ENCODE measurements at places on chromosomes 1 and 21. TPM values are rescaled to one million over a fixed set of nuclear protein-coding genes. Genes with fewer than 3 reads are reported as not detected.

DNA sequence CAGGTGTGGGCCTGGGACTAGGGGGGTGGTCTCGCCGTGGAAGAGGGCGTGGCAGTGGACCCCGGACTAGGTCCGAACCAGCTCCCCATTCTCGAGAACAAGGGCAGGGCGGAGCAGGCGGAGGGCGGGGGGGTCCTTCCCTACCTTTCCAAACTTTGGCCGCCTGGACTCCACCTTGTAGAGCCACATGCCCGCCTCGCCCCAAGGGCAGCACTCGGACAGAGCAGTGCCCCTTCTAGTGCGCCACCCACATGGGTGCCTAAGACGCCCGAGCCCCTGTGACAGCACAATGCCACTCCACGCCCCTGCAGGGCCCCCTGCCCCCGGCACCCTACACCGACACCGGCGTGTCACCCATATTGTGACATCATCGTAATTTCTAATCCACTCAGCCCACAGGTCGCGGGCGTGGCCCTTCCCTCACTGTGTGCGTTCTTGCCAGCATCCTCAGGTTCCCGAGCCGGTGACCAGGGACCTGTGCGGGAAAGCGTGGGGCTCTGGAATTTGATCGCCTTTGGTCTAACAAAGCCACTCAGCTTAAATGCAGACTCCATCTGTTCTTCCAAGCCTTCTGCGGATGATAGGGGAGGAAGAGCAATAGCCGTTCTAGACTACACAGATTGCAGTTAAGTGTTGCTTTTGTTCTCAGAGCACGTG lies 553 bp upstream of the STMN1 start:
- no peak for DNase-seq
- H3K27ac ChIP-seq: no peak overlapping the region
- H3K4me1 ChIP-seq: peaks cover 30% of the 10 kb centered on the region
- H3K36me3 ChIP-seq: no peaks in the 10 kb centered on the region
- H3K27me3 ChIP-seq: no peaks in the 10 kb centered on the region

DNA sequence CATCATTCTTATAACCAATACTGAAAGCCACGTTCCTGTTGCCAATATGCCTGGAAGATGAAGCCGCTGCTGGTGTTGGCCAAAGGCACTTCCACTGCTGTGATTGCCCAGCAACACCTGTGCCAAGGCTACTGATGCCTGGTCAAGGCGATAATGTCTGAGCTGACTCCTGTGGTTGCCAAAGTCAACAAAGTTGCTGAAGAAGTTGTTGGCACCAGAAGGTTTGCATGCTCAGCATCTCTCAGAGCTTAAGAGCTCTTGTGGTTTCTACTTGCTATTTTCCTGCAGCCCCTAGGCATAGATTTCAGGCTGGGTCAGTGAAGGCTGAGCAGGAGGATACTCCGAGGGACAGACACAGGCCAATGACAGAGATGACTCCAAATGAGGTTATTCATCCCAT lies 63.4 kb upstream of the RAB3GAP2 start:
- no peaks in the 10 kb centered on the region for H3K36me3 ChIP-seq
- peaks cover 1% of the 10 kb centered on the region for H3K4me1 ChIP-seq
- no peaks in the 10 kb centered on the region for H3K27me3 ChIP-seq

Gene TCHHL1
- polyA plus RNA-seq: not detected

GRCh38 chr1:32431736-32432400 lies 33.0 kb upstream of the ZBTB8B start:
- peaks cover 16% of the 10 kb centered on the region for H3K27me3 ChIP-seq
- no peak overlapping the region for H3K4me3 ChIP-seq
- H3K27ac ChIP-seq: no peak overlapping the region
- no peak for DNase-seq
- no peaks in the 10 kb centered on the region for H3K36me3 ChIP-seq
- H3K4me1 ChIP-seq: no peaks in the 10 kb centered on the region

DNA sequence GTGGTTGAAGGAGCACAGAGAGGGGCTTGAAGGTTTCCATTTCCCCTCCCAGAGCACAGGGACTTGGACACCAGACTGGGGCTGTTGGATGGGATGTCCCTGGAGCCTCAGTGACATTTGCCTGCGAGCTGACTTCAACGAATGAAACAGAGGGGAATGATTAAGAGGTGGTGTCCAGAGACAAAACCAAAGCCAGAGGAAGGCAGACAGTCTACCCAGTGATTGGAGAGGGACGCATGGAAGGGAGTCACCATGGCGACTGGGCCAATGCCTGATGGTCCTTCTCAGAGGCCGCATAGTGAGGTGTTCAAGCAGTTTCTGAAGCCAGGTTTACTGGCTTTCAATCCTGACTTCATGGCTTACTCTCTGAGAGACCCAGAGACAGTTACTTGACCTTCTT lies 77.2 kb downstream of the NUF2 start:
- H3K36me3 ChIP-seq: no peaks in the 10 kb centered on the region
- no peaks in the 10 kb centered on the region for H3K27me3 ChIP-seq
- no peak overlapping the region for H3K27ac ChIP-seq
- DNase-seq: no peak
- no peaks in the 10 kb centered on the region for H3K4me1 ChIP-seq

DNA sequence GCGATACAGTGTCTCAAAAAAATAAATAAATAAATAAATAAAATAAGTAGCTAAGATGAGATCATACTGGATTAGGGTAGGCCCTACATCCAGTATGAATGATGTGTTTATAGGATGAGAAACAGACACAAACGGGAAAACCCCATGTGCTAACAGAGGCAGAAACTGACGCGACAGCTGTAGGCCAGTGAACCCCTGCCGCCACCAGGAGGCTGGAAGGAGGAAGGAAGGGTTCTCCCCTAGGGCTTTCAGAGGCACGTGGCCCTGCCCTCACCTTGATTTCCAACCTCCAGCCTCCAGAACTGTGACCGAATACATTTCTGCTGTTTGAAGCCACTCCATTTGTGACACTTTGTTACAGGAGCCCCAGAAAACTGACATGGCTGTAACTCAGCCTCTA lies 38.5 kb downstream of the CHD5 start:
- DNase-seq: no peak
- H3K4me1 ChIP-seq: no peaks in the 10 kb centered on the region
- no peak overlapping the region for H3K27ac ChIP-seq
- H3K36me3 ChIP-seq: no peaks in the 10 kb centered on the region

Gene KLF17
- not detected for polyA plus RNA-seq

- H3K27ac ChIP-seq: peak overlapping the region; percentile 98
- H3K4me1 ChIP-seq: peaks cover 56% of the 10 kb centered on the region
- H3K36me3 ChIP-seq: peaks cover 16% of the 10 kb centered on the region
- H3K27me3 ChIP-seq: no peaks in the 10 kb centered on the region
- DNase-seq: peak; percentile 91
- peak overlapping the region; percentile 61 for H3K4me3 ChIP-seq
Measured at GRCh38 chr1:154973344-154974101, 958 bp upstream of the CKS1B start.

Gene DMRTA2
- not detected for polyA plus RNA-seq

DNA sequence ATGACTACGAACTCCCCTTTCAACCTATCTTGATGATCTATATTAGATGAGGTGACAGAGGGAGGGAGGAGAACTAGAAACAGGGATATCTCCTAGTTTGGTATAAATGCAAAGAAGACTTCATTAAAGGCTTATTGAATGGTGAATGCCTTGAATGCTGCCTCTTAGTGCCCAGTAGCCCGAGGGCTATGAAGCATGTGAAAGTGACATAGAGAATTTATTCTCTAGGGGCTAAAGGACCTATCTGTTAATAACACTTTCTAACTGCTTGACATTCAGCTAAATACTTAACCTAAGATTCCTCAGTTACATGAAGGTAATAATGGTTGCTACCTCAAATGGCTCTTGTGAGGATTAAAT lies 764.1 kb downstream of the LTN1 start:
- H3K27ac ChIP-seq: peak overlapping the region; percentile 43
- DNase-seq: no peak
- H3K4me1 ChIP-seq: peaks cover 43% of the 10 kb centered on the region
- no peak overlapping the region for H3K4me3 ChIP-seq

GRCh38 chr1:193799371-193799770 lies 613.0 kb upstream of the B3GALT2 start:
- no peaks in the 10 kb centered on the region for H3K4me1 ChIP-seq
- DNase-seq: no peak
- H3K36me3 ChIP-seq: no peaks in the 10 kb centered on the region
- H3K27me3 ChIP-seq: no peaks in the 10 kb centered on the region
- no peak overlapping the region for H3K4me3 ChIP-seq
- no peak overlapping the region for H3K27ac ChIP-seq

Data from CD14-positive monocyte (primary cell).